ENCODE measurements at places on chromosomes 2 and 18.

GRCh38 chr2:86464652-86465051 is 23.5 kb downstream of the KDM3A start:
- DNase-seq: no peak

GRCh38 chr18:68454511-68455228 is 260.2 kb downstream of the TMX3 start:
- DNase-seq: no peak

DNA sequence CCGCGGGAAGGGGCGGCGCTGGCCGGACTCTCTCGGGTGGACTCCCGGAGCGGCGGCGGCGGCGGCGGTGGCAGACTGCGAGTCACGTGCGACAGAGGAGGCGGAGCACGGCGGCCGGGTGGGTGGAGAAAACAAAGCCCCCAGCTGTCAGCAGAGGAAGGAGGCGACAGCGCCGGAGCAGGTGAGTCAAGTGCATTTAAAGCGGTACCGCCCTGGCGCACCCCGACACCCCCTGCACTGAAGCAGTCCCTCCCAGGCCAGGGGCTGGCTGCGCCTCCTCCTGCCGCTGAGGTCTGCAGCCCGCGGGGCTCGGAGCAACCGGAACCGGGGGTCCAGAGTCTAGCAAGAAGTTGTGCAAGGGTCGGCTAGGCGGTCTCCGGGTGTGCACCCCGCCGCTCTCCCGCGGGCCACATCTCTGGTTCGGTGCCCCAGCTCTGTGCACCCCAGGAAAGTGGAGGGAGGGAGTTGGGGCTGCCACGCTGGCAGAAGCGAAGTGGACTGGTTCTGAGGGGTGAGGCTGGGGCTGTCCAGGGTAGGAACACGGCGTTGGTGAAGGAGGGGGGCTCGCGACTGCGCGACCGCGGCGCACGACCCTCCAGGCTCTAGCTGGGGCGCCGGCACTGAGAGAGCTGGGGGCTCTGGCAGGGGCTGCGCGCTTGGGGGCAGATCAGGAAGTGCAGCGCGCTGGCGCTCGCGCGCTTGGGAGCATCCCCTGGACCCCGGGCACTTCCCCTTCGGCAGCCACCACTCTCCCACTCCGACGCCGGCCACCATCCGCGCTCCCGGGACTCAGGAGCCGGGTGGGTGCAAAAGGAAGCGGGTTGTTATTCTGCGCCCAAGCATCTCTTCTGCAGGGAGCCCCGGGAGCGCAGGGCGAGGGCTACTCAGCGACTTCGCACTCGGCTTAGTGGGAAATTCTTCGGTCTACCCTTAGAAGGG is 64.0 kb upstream of the MAPRE2 start:
- peak; percentile 75 for DNase-seq

GRCh38 chr2:65443509-65444186 is 11.2 kb upstream of the SPRED2 start:
- DNase-seq: no peak

DNA sequence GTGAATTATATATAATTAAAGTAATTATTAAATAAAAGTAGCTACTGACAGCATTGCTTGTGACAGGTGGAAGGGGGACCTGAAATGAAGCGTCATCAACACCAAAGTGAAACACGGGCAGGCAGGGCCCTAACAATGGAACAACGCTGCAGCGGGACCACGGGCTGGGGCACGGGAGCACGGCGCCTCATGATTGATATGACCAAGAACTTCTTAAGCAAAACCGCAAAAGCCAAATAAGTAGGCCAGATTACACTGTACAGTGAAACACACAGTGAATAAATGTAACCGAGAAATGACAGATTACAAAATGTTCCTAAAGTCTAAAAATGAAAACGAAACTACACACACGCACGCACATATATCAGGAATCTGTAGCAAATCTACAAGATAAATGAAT is 81.4 kb downstream of the SNTG2 start:
- peak; percentile 7 for DNase-seq

- no peak for DNase-seq
Observed at GRCh38 chr18:10443001-10443400, 11.4 kb upstream of the APCDD1 start.

- no peak for DNase-seq
Observed at GRCh38 chr2:37944268-37944667, 19.2 kb downstream of the RMDN2 start.

GRCh38 chr2:6945087-6945813 is 28.0 kb downstream of the RNF144A start:
- DNase-seq: no peak

GRCh38 chr18:79749251-79750191 is 48.2 kb upstream of the KCNG2 start:
- DNase-seq: no peak

DNA sequence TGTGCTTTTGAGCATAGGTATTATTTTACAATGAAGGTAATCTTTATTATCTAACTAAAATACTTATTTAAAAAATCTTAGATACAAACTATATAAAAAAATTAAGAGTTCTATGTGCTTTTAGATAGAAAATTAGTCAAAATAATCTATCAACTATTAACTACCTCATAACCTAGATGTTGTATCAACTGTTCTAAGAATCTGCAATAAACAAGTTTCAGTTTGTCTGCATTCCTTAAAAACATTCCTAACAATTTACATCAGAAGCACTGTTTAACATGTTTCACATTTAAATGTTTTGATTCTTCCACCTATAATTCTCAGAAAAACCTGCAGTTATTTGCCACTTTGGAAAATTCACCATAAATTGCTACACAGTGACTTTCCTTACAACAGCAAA is 33.3 kb downstream of the NDUFS1 start:
- no peak for DNase-seq

GRCh38 chr2:137968477-137969417 is 4.5 kb downstream of the HNMT start:
- DNase-seq: no peak

- DNase-seq: no peak
Observed at GRCh38 chr18:22172120-22172582, 2.8 kb downstream of the GATA6 start.

- no peak for DNase-seq
Observed at GRCh38 chr2:44722026-44722625, 219.4 kb upstream of the SIX3 start.

DNA sequence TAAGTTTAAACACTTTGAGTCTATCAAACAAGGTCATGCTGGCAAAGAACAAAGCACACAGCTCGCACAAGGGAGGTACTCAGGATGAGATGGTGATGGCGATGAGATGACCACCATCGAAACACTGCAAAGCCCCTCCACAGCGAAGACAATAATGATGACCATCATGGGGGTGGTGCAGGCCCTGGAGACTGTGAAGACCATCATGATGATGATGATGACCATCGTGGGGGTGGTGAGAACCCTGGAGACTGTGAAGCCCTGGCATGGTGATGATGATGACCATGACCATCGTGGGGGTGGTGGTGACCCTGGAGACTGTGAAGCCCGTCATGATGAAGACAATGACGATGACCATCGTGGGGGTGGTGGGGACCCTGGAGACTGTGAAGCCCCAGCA is 81.6 kb upstream of the SALL3 start:
- no peak for DNase-seq

- DNase-seq: peak; percentile 73
Observed at GRCh38 chr2:112181571-112182290, 43.5 kb downstream of the FBLN7 start.

- DNase-seq: no peak
Observed at GRCh38 chr2:235603659-235604058, 109.8 kb downstream of the AGAP1 start.

DNA sequence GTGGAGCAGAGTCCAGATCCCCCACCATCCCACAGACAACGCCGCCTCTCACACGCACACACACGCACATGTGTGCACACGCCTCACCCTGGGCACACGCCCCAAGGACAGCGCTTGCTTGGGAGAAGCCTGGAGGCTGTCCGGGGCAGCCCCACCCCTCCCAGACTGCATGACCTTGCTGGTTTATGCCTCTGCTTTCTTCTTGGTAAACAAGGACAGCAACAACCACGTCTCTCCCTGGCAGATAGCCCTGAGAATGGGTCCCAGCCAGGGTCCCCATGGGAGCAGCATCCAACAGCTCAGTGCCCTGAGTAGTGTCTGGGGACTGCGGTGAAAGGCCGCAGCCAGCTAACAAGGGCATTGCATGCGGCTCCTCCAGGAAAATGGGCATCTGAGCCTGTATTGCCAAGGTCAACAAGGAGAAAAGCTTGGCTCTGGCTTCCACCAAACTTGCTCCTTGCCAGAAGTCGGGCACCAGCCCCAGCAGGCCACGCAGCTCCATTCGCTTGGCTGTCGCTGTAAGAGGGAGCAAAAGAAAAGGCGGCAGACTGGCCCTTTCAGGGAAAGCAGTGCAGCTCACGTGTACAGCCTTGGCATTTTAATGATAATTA is 234.6 kb downstream of the EIPR1 start:
- DNase-seq: no peak

- no peak for DNase-seq
Observed at GRCh38 chr18:23694637-23695430, 5.6 kb downstream of the LAMA3 start.

DNA sequence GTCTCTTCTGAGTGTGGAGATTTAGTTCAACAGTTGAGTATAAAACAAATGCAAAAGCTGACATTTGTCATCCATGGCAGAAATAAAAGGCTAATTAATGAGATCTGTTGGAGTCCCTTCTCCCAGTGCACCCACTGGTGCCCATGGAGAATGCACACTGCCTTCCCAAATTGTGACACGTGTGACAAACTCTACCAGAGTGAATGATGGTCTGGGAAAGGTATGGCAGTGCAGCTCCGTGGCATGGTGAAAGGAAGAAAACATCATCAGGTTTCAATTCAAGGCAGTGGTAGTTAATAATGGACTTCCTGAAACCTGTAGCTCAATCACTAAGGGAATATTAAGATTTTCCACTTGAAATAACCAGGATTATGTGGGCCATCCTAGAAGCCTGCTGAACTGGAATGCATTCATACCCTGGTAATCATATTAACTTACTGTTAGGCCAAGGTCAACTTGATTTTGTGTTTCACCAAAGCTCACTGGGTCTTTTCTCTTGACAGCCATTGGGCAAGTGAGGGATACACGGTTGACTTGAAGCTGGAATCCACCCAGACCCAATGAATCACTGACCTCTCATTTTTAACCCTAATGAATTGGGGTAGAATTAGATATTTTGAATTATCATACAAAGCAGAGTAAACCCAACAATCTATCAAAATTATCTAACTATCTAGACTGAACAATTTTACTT is 167.6 kb downstream of the AFF3 start:
- DNase-seq: no peak

DNA sequence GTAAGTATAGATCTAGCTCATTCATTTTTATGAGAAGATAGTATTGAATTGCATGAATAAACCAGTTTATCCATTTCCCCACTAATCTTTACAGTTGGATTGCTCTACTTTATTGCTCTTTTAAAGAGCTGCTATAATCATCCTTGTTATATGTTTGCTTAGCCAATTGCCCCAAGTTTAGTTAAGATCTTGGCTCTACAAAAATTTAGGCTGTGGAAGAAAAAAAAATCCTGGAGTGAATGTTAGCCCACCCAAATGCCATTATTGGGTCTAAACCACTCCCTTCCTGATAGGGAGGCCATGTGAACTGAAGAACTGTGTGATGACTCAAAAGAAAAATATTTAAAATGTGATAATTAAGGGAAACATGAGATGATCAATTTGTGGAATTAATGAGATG is 2.9 kb downstream of the ALS2 start:
- no peak for DNase-seq

DNA sequence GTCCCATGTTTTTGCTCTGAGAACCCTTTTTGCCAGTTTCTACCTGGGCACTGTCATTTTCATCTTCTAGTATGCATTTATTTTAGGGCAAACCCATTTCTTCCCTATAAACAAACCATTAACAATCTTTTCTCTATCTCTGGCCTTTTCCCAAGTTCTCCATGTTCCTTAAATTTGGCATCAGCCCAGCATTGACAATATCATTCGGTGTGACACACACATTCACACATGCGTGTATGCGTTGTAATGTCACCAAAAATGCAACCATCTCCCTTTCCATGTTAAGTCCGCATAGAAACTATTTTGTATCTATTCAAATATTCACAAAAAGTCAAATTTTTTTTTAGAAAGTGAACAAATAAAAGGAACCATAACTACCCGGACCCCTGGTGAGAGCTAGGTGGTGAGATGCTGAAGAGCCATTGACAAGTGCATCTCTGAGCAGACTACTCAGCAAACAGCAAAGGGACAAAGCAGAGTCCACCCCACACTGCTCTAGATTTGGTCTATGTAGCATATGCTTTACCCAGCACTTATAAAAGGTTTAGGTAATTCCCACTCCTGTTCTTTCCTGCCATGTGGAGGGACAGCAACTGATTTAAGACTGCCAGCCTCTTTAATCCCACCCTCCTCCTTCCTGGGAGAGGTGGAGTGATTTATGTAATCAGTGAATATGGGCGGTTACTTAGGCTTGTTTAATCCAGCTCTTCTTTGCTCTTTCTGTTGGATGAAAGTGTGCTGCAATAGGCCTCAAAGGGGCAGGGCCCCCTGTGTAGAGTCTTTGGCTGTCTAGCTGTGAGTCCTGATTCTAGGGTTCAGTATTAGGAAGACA is 124.1 kb downstream of the METTL8 start:
- DNase-seq: no peak

GRCh38 chr18:69723434-69723833 is 224.2 kb downstream of the CD226 start:
- DNase-seq: no peak

GRCh38 chr2:130760754-130761751 is 5.7 kb downstream of the AMER3 start:
- no peak for DNase-seq

DNA sequence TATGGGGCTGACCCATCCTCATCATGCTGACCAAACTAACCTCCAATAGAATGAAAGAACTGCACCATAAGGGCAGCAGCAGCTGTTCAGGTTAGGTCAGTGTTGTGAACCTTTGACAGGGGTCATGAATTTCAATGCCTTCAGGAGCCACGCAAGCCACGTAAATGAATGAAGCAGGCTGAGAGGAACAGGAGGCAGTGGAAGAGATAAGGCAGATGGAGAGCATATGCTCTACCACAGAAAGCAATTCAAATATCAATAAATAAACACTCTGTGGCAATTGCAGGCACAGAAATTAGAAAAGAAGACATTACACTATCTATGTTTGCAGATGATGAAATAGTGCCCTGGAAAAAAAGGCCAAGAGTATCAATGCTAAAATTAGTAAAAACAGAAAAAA is 56.3 kb downstream of the SCG2 start:
- DNase-seq: no peak

DNA sequence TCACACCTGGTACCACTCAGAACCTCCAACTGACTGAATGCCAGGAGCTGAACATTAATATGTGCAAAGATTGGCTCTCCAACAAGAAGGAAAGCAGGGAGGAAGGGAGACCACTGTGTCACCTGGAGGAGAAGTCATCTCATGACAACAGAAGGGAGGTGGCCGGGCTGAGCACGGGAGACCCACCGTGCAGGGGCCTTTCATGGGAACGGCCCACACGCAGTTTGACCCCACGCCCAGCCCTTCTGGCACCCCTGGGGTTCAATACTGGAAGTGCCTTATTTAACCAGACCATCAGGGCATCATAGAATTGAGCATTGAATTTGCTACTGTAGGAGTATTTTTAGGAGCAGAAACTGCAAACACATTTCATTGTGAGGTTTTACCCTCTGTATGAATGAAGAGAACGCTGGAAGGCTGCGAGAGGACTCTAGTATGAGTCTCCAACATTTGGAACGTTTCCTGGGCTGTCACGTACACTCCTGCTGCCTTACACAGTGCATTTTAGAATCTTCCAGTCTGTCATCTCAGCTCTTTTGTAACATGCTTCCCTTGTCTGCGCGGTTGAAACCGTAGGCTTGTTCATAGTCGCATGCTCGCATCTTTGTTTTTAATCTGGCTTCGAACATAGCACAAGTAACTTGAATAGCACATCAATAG is 132.1 kb downstream of the NFATC1 start:
- DNase-seq: no peak

- DNase-seq: no peak
Observed at GRCh38 chr2:45442026-45442425, 169.0 kb downstream of the SRBD1 start.
